ENCODE measurements at places on chromosomes 2 and 18.

GRCh38 chr2:198371329-198371728, 566.9 kb downstream of the PLCL1 start:
- DNase-seq, result no peak

- DNase-seq, result no peak
Measured at GRCh38 chr18:8942021-8942908, 160.2 kb upstream of the NDUFV2 start.

DNA sequence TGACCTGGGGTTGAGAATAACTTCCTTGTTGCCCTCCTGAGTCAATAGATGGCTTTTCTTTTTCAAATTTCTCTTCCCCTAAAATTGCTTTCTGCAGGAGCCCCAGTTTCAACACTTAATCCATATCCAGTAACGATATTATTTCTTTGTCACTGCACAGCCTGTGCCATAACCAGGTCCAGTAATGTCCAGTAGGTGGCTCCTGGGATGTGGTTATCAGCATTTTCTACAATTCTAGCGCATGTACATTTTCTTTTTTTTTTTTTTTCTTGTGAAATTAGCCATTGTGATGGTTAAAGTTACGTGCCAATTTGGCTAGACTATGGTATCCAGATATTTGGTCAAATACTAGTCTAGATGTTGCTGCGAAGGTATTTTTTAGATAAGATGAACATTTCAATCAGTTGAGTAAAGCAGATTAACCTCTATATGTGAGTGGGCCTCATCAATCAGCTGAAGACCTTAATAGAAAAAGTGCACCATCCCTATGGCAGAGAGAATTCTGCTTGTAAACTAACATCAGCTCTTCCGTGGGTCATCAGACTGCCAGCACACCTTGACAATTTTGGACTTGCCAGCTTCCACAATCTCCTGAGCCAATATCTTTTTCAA, 72.9 kb upstream of the SCG2 start:
- no peak for DNase-seq

DNA sequence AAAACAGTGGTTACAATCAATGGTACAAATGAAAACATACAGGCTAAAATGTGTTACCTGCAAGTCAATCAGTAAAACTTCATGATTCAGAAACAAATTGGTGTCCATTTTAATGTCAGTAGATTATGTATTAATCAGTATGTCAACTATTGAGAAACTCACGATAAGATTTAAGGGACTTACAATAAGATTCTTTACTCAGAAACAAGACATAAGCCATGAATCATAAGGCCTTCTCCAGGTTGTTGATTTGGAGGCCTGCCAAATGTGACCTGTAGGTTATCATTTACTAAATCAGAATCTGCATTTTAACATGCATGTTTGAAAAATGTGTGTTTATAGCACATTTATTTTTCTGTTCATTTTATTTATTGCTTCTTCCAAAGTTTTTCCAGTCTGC, 623.1 kb downstream of the CCDC85A start:
- DNase-seq, result no peak

- no peak for DNase-seq
Measured at GRCh38 chr2:221612161-221612560, 40.1 kb upstream of the EPHA4 start.

GRCh38 chr2:156099382-156099781, 233.1 kb downstream of the NR4A2 start:
- DNase-seq, result no peak

DNA sequence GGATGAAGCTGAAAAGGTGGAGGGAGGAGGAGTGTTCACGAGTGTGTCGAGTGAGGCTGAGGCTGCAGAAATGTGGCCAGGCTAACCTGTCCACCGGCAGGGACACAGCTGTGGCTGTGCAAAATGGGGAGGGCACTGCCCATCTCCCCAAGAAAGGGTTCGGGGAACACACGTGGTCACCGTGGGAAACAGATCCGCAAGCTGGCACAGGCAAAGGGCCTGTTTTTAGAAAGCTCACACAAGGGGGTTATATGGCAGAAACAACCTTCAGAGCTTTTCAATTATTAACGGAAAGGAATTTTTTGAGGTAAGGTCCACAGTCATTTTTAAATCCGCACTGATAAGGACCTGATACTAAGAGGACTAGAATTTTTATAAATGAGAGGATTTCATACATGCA, 35.7 kb downstream of the SH3YL1 start:
- no peak for DNase-seq
